ENCODE measurements at places on chromosomes 6 and 20.

DNA sequence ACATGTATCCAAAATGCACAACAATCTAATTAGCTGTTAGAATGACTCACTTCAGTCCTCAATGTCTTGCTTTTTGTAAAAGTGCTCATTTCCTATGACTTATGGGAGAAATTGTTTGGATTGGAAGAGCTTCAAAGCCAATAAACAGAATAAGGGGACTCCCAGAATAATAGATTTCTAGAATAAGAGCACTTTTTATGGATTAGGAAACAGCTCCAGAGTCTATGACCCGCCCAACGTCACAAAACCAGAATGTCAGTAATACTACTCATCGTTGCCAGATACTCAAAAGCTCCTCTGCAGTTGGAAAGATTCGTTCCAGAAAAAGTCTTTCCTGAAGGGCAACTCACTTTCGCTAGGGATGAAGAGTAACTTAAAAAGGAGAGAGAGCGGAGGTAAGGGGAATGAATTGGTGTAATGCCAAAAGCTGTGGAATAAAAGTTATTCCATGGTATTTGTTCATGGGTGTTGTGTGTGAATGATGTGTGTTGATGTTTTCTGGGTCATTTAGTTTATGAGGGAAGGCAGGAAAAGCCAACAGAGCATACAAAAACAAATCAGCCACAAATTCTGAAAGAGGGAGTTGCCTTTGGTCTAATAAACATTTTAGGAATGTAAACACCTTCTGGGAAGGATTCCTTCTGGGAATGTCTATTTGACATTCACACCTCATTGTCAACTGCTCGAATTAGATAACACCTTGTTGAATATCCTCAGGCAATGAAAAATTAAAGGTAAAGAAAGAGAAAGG is 64.6 kb downstream of the SYNE1 start:
- no peak overlapping the region for H3K4me3 ChIP-seq
- H3K27me3 ChIP-seq: no peaks in the 10 kb centered on the region
- H3K36me3 ChIP-seq: no peaks in the 10 kb centered on the region
- peaks cover 62% of the 10 kb centered on the region for H3K4me1 ChIP-seq

GRCh38 chr6:25436760-25437159 is 157.6 kb downstream of the CARMIL1 start:
- peaks cover 4% of the 10 kb centered on the region for H3K4me1 ChIP-seq
- H3K27me3 ChIP-seq: no peaks in the 10 kb centered on the region
- no peak overlapping the region for H3K27ac ChIP-seq
- DNase-seq: no peak

DNA sequence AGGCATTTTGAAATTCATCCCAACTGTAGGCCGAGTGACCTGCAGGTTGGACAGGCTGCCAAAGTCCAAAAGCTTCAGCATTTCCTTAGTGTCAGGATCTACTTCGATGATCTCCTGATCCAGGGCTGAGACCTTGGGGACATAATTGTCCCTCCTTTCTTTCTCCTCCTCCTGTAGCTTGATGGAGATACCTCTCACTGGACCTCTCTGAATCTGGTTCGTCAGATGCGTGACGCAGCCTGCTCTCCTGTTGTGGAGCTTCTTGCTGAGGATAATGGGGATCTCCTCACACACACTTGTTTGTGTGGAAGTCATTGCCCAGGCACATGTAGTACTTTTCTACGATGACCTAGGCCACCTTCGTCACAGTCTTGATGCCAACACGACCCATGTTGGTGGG is 1.5 kb upstream of the MAS1L start:
- H3K27me3 ChIP-seq: peaks cover 43% of the 10 kb centered on the region
- no peak overlapping the region for H3K27ac ChIP-seq
- H3K36me3 ChIP-seq: no peaks in the 10 kb centered on the region

DNA sequence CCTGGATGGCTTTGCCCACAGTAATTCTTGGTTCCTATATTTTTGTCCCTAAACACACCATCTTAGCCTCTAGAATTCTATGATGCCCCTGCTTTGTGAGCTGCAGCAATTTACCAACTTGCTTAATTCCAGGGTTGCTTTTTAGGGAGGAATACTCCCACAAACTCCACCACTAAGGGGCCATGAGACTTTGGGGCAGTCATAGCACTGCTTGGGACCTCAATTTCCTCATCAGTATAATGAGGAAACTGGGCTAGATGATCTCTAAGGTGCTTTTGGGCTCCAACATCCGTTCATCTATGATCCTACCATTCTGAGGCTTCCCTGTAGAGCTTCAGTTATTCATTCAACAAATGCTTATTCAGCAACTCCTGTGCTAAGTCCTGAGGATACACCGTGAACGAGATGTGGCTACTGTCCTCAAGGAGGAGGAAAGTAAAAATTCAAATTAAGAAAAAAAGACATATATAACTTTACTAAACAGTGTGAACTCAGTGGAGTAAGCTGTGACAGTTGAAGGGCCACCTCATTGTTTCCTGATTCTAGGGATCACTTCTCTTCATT is 75.3 kb downstream of the PRDM1 start:
- no peaks in the 10 kb centered on the region for H3K27me3 ChIP-seq
- no peak for DNase-seq
- H3K4me1 ChIP-seq: peaks cover 36% of the 10 kb centered on the region
- H3K4me3 ChIP-seq: no peak overlapping the region
- H3K36me3 ChIP-seq: peaks cover 5% of the 10 kb centered on the region

- H3K36me3 ChIP-seq: peaks cover 13% of the 10 kb centered on the region
- no peak overlapping the region for H3K27ac ChIP-seq
- no peaks in the 10 kb centered on the region for H3K27me3 ChIP-seq
Measured at GRCh38 chr6:20583444-20583800, 49.2 kb downstream of the CDKAL1 start.
